ENCODE measurements at places on chromosomes 13 and 19. TPM values are rescaled to one million over a fixed set of nuclear protein-coding genes. Genes with fewer than 3 reads are reported as not detected.

The SLC6A16 gene
- 1.6 TPM for total RNA-seq

The KCNRG gene
- 1.9 TPM for total RNA-seq

The TTYH1 gene
- 2.6 TPM for total RNA-seq

The REEP6 gene
- 52.7 TPM for total RNA-seq

The SHD gene
- total RNA-seq, result 144 TPM

The CD209 gene
- not detected for total RNA-seq

The PSG2 gene
- not detected for total RNA-seq

The GDF15 gene
- 10.0 TPM for total RNA-seq

DNA sequence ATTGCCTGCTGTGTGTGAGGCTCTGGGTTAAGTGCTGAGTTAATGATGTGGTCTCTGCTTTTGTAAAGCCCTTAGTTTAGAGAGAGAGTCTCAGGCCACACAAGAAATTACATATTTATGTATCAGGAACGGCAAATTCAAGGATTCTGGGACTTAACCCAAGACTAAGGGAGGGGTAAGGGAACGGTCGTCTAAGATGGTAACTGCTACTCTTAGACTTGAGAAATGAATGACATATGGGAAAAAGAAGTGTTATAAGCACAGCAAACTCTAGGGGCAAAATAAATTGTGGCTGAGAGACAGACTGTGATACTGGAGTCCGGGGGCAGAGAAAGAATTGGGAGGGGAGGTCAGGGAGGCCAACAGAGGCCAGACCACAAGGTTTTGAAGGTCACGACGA is 10.2 kb downstream of the VSIG10L start:
- DNase-seq, result no peak

DNA sequence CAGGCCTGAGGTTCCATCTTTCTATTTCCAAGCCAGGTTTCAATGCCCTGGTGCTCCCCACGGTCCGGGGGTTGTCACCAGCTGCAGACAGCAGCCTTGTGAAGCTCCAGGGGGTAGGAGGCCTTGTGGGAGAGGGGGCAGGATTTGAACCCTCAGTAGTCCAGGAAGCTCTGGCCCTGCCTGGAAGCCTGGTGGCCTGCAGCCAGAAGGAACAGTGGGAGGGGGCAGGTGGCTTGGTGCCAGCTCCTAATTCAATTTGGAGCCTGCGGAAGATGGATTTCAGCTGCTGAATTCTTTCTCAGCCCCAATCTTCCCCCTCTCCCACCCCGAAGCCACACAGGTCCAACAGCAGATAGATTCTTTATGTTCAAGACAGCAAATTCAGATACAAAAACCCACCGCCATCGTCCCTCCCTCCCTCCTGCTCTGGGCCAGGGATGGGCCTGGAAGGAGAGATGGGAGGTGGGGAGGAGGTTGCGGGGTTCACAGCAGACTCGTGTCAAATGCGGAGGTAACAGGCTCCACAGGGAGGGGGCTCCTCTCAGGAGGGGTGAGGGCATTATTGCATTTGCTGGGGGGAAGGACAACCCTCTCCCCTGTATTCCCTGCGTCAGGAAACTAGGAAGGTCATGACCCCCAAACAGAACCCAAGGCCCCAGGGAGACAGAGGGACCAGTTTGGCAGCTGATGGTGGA is 2.4 kb upstream of the PTGER1 start:
- DNase-seq, result peak; percentile 87

DNA sequence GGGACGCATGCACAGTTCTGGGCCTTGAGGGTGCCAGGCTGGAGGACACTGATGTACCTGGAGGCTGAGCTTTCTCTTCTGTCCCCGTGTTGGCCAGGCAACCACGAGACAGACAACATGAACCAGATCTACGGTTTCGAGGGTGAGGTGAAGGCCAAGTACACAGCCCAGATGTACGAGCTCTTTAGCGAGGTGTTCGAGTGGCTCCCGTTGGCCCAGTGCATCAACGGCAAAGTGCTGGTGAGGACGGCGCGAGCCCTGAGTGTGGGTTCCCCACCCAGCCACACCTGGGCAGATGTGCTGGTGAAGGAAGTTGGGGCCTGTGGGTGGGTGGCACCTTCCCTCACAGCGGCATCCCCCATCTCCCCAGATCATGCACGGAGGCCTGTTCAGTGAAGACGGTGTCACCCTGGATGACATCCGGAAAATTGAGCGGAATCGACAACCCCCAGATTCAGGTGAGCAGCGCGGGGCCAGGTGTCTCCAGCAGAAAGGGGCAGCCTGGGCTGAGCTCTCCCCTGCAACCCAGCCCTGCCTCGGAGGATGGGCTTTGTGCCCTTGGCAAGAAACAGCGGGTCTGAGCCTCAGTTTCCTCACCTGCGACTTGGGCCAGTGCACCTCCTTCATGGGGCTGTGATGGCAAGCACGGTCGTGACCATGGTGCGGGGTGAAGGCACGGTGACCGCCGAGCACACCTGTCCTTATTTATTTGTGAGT is 26.2 kb downstream of the CCDC8 start:
- DNase-seq, result no peak

GRCh38 chr19:52171321-52172169 is at the start of gene ZNF836:
Gene ZNF836, minus strand, starts transcription at chr19:52171621. Its CDS starts 3,549 bp downstream, at chr19:52168072.
- DNase-seq, result peak; percentile 81

- DNase-seq, result no peak
Observed at GRCh38 chr13:26112843-26113242, 61.0 kb upstream of the SHISA2 start.

DNA sequence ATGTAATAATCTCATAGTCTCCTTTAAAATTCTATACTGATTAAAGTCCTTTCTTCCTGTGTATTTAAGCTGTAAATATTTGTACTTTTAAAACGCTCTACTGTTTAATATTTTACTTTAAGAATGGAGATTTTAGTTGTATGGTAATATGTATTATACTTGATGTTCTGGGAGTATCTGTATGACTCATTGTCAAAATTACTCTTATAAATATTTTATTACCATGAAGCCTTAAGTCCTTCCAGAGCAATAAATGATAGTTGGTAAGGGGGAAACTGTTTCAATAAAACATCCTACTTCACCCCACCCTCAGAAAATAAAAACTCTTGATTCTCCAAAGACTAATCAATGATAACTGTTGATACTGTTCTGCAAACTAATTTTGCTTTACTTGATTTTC is 6.4 kb downstream of the PCDH9 start:
- DNase-seq, result no peak

DNA sequence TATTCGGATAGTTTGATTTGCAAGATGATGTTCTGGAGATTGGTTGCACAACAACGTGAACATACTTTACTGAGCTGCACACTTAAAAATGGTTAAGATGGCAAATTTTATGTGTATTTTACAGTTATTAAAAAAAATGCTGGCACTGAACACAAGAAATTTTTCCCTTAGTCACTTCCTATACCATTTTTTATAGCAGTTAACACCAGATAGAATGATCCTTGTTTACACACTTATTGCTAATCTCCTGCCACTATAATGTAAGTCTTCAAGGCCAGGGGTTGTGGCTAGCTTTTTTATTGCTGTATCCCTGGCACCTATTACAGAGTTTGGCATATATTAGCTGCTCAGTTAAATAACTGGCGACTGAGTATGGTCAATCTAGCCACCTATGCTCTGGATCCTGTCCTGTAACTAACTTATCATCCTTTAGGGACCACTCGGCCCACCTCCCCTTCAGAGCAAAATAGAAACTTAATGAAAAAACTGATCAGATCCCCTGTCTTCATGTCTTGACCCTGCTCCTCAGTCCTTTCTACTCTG is 2.0 kb upstream of the EBPL start:
- peak; percentile 13 for DNase-seq

DNA sequence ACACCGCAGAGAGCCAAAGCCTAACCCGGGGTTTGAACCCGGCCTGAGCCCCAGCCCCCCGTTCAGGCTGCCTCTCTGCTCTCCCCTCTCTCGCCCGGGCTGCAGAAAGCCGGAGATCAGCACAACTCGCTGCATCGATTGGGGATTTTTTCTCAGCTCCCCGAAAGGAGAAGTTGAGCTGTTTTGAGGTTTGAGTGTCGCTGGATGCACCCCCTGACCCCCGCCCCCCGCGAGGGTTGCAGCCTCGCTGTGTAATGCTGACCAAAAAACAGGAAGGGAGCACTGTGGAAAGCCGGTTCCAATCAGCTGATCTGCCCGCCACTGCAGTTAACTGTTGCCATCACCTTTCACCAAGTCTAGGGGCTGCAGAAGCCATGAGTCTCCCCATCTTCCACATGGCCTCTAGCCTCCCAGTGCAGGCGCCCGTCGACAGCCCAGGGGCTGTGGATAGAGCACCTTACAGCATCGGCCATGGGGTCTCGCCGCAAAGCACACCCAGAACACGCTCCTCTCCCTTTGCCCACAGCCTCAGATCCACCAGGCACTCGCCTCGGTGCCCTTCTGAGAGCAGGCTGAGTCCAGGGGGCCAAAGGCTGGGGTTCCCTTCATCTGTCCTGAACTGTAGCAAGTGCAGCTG is 34.5 kb downstream of the MYO9B start:
- DNase-seq, result no peak

DNA sequence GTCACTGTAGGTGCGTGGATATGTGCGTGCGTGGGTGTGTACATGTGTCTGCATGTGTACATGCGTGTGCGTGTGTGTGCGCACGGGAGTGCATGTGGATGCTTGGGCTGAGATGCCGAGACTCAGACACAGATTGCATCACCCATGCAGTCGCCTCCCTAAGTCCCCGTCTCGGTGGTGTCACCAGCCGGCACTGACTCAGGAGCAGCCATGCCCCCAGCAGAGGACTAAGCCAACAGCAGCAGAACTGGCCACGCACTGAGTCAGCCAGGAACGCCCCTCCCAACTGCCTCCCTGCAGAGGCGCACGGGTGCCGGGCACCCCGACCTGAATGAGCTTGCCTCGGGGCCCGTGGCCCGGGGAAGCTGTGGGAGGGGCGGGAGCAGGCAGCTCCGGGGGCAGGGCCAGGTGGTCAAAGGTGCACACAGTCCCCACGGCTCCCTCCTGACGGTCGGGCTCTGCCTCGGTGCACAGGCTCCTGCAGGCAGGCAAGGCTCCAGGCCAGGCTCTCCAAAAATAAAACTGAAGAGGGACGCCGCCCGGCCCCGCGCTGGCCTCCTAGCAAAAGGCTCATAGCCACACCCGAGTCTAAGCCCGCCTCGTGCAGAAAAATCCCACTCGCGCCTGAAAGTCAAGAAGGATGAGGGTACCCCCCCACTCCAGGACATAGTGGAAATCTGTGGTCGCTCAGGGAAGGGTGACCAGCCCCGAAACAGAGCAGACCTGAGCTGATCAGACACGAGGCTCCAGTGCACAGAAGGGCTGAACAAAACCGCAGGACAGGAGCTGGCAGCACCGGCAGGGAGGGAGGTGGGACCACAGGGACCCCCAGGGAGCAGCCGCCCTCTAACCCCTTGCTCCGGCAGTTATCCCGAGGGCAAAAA is 49.2 kb downstream of the GADD45B start:
- peak; percentile 40 for DNase-seq

DNA sequence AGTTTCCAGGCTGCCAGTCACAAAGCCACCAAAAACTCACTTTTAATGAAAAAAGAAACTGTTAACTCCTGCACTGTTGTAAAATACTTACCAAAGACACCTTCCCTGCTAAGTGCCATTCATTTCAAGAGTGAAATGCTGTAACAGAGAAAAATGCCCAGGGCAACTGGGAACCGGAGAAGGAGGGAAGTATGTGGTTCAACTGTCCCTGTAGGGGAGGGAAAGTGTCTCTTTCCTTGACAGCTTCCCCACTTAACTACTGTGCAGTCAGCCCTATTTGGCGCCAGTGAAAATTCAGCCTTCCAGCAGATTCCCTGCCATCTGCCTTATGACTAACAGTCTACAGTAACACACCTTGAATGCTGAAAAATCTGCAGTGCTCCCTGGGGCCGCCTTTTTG is 789.0 kb downstream of the DIAPH3 start:
- peak; percentile 32 for DNase-seq

DNA sequence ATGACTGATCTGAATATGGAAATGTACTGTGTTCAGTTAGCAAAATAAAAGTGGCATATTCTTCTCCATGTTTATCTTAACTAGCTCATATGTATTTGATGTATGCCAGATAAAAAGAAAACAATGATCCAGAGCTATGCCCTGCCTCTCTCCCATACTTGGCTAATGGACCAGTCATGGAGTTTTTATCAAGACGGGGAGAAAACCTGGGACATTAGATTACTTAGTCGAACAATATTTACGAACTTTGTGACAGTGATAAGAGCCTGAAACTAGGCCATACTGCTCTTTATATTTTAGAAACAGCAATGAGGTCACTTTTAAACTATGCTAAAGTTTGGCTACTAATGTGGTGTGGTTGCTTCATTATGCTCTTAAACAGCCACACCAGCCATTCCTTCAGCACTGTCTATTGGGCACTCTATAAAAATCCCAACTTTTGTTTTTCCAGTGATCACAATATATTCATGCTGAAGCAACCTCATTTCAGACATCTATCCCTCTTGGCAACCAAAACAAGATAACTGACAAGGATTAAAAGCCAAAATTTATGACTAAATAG is 265.0 kb downstream of the FGF14 start:
- no peak for DNase-seq

GRCh38 chr13:110173247-110173818 is 133.6 kb downstream of the COL4A1 start:
- no peak for DNase-seq

DNA sequence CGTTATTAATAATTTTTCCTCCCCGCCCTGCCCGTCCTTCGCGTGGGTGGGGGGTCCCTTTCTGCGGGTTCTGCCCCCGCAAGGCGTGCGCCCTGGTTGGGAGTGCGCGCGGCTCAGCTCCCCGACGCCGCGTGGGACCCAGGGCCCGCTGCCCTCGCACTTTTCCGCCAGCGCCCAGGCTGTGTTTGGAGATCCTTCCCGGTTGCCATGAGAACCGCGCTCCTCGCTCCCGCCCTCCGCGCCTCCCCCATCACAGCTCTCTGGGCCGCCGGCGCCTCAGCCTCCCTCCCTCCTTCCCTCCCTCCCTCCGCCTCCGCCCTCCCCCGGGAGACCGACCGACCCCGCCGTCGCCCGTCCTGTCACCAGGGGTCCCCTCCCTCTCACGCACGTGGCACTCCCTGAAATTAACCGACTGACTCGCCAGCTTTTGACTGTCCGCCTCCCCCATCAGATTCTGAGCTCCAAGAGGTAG is 2.4 kb upstream of the SSBP4 start:
- DNase-seq, result peak; percentile 96
